ENCODE measurements at places on chromosomes 13 and 19.

GRCh38 chr19:16117594-16118033 is 5.9 kb downstream of the RAB8A start:
- no peak for DNase-seq

GRCh38 chr19:8075158-8076074 is 22.9 kb downstream of the CCL25 start:
- no peak for DNase-seq

DNA sequence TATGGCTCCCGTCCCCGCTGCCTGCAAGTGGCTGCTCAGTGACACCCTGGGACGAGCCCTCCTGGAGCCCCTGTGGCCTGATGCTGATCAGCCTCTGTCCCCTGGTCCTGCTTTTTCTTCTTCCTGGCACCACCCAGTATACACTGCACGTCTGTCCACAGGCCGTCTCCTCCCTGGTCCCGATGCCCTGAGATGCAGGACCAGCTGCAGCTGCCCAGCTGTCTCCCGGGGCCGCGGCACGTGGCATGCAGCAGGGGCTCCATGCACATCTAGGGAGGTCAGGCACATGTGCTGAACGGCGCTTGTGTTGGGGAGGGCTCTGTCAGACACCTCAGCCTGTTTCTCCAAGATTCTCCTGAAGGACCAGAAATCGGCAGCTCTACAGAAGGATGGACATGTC is 30.2 kb downstream of the ZFR2 start:
- no peak for DNase-seq

DNA sequence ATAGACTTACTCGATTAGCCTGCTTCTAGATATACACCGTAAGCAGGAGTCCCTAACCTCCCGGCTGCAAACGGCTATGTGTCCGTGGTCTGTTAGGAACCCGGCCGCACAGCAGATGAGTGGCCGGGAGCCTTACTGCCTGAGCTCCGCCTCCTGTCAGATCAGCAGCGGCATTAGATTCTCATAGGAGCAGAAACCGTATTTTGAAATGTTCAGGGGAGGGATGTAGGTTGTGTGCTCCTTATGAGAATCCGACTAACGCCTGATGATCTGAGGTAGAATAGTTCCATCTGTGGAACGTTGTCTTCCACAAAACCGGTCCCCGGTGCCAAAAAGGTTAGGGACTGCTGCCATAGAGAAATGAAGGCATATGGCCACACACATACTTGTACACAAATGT is 1491.9 kb downstream of the SLITRK5 start:
- DNase-seq = no peak

- DNase-seq = no peak
Measured at GRCh38 chr13:50082426-50083281, 67.4 kb downstream of the KCNRG start.

DNA sequence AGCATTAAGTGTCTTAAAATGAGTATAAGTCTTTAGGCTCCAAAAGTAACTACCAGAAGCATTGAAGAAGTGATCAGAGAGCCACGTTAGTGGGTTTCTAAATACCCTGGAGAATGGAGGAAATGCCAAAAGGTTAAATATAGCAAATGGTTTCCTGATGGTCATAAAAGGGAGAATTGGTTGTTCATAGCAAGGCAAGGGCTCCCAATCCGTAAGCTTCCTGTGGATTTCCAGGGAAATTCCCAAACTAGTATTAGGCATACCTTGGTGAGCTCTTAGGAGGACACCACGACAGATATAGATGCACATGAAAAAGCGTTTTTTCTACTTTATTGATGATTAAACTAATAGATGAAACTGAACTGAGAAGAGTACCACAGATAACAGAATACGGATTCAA is 410.9 kb downstream of the FOXO1 start:
- no peak for DNase-seq

GRCh38 chr13:72383646-72384045 is 343.8 kb downstream of the MZT1 start:
- no peak for DNase-seq

DNA sequence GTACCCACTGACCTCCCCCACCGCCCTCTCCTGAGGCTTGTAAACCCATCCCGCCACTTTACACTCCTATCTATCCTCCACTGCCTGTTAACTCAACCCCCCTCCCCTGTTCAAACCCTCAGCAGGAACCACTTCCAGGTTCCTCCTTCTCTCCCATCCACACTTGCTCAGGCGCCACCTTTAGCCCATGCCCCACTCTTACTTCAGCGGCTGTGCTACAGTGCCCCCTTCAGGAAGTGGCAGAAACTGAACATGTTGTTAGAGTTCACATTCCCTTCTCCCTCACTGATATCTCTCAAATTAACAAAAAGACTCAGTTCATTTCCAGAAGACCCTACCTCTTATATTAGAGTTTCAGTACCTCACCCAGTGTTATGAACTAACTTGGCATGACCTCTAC is 49.4 kb downstream of the ZNF91 start:
- no peak for DNase-seq

GRCh38 chr19:18109733-18110608 is 12.4 kb downstream of the MAST3 start:
- DNase-seq = peak; percentile 71

- no peak for DNase-seq
Measured at GRCh38 chr19:34231439-34231838, 22.9 kb upstream of the GARRE1 start.

DNA sequence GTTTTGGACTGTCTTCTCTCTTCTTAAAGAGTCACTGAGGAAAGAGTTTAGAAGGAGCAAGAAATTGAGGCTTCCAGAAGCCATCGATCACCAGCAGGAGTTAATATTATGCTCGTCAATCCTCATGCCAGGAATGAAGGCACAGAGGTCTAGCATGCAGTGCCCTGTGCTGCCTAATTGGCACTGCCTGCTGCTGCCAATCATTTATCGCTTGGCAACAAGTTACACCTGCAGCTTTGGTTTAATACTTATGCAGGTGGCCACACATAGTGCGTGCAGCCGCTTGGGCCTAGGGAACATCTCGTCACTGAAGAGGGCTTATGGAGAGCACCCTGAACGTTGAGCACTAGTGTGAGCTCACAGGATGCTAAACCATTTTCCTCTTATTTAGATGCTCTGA is 2.7 kb upstream of the SOX1 start:
- DNase-seq = no peak

- DNase-seq = no peak
Measured at GRCh38 chr13:79799059-79799867, 318.3 kb downstream of the NDFIP2 start.

All from D721Med (cell line).